CD8-positive, alpha-beta memory T cell (primary cell): ENCODE measurements at places on chromosomes 7 and 10. TPM values are rescaled to one million over a fixed set of nuclear protein-coding genes. Genes with fewer than 3 reads are reported as not detected.

GRCh38 chr10:11381023-11381422, 230.4 kb downstream of the USP6NL start:
- no peaks in the 10 kb centered on the region for H3K27me3 ChIP-seq
- H3K27ac ChIP-seq = no peak overlapping the region
- no peaks in the 10 kb centered on the region for H3K36me3 ChIP-seq

GRCh38 chr7:44565795-44566559, 7.7 kb downstream of the DDX56 start:
- H3K4me3 ChIP-seq = no peak overlapping the region
- DNase-seq = no peak
- H3K27ac ChIP-seq = peak overlapping the region; percentile 64
- H3K27me3 ChIP-seq = no peaks in the 10 kb centered on the region
- peaks cover 55% of the 10 kb centered on the region for H3K36me3 ChIP-seq

DNA sequence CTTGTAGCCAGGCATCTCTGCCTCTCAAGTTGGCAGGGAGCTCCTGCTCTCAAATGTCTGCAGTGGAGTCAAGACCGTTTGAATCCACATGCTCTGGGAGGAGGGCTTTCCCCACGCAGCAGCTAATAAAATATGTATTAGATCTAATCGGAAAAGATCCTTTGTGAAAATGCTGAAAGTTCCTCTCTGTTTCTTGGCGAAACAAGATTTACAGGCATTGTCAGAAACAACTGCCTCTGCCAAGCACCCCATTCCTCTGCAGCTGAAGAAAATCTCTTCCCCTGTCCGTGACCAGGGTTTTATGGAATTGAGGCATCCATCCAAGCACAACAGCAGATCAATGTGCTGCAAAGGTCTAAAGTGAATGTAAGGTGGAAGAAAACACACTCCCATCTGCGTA, 165.8 kb downstream of the TCERG1L start:
- H3K27me3 ChIP-seq = no peaks in the 10 kb centered on the region
- no peak overlapping the region for H3K4me3 ChIP-seq
- DNase-seq = no peak
- H3K4me1 ChIP-seq = no peaks in the 10 kb centered on the region

DNA sequence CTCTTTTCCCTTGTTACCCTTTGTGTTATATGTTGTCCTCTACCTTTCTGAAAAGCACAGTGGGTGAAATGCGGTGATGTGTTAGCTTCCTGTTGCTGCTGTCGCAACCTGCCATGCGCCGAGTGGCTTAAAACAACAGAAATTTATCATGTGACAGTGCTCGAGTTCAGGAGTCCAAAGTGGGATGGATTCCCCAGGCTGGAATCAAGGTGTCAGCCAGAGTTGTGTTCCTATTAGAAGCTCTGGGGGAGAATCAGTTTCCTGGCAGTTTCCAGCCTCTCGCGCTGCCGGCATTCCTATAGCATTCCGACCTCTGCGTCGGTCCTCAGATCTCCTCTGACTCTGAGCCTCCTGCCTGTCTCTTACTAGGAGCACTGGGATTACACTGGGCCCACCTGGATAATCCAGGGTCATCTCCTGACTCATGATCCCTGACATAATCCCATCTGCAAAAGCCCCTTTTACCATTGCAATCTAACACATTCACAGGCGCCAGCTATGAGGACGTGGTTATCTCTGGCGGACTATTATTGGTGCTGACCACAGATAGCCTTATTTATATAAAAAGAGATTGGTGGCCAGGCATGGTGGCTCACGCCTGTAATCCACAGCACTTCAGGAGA, 207.5 kb downstream of the CUX1 start:
- no peaks in the 10 kb centered on the region for H3K36me3 ChIP-seq
- DNase-seq = no peak
- H3K4me3 ChIP-seq = no peak overlapping the region
- no peaks in the 10 kb centered on the region for H3K27me3 ChIP-seq

- no peaks in the 10 kb centered on the region for H3K36me3 ChIP-seq
- DNase-seq = no peak
Observed at GRCh38 chr7:129617652-129618051, 6.1 kb downstream of the NRF1 start.

CYP2C8 gene
- not detected for total RNA-seq

GRCh38 chr10:18540195-18540594, 111.2 kb downstream of the NSUN6 start:
- H3K4me3 ChIP-seq = no peak overlapping the region
- H3K36me3 ChIP-seq = no peaks in the 10 kb centered on the region
- H3K27me3 ChIP-seq = no peaks in the 10 kb centered on the region
- H3K4me1 ChIP-seq = no peaks in the 10 kb centered on the region
- H3K27ac ChIP-seq = no peak overlapping the region

RTKN2 gene
- total RNA-seq = 1.6 TPM

GRCh38 chr10:112307358-112308124, 24.3 kb downstream of the TECTB start:
- H3K36me3 ChIP-seq = no peaks in the 10 kb centered on the region
- H3K4me1 ChIP-seq = no peaks in the 10 kb centered on the region
- peak; percentile 49 for DNase-seq
- no peaks in the 10 kb centered on the region for H3K27me3 ChIP-seq
- no peak overlapping the region for H3K4me3 ChIP-seq
- H3K27ac ChIP-seq = no peak overlapping the region

AGBL3 gene
- total RNA-seq = 2.5 TPM

ZNF479 gene
- not detected for total RNA-seq

DNA sequence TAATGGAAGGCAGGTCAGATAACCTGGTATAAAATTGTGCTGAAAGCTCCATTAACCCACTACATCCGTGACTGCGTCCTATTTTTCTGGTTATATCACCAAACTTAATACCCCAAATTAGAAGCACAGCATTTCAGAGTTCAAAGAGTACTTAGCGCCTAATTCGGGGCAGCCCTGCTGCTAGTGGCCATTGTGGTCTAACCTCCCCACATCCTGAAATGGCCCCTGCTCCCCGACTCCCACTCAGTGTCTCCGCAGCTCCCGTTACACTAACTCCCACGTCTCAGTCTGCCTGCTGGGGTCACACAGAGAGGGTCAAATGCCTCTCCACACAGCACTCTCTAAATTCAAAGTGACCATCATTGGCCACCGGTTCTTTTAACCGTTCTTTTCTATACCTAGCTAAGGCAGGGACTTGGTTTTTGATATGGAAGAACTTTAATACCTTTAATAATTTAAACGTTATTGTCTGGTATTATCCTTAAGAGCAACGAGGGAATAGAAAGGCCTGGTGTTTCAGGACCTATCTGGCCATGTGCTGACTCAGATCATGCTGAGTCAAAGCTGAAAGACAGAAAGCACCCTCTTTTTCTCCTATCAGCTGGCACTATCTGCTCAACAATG, 117.1 kb downstream of the KMT2E start:
- no peak for DNase-seq
- no peak overlapping the region for H3K27ac ChIP-seq
- no peak overlapping the region for H3K4me3 ChIP-seq
- H3K27me3 ChIP-seq = no peaks in the 10 kb centered on the region
- peaks cover 6% of the 10 kb centered on the region for H3K36me3 ChIP-seq

GRCh38 chr7:69617364-69617763, 19.1 kb downstream of the AUTS2 start:
- no peaks in the 10 kb centered on the region for H3K36me3 ChIP-seq
- no peak for DNase-seq
- H3K27ac ChIP-seq = no peak overlapping the region
- H3K4me1 ChIP-seq = no peaks in the 10 kb centered on the region
- no peak overlapping the region for H3K4me3 ChIP-seq

DNA sequence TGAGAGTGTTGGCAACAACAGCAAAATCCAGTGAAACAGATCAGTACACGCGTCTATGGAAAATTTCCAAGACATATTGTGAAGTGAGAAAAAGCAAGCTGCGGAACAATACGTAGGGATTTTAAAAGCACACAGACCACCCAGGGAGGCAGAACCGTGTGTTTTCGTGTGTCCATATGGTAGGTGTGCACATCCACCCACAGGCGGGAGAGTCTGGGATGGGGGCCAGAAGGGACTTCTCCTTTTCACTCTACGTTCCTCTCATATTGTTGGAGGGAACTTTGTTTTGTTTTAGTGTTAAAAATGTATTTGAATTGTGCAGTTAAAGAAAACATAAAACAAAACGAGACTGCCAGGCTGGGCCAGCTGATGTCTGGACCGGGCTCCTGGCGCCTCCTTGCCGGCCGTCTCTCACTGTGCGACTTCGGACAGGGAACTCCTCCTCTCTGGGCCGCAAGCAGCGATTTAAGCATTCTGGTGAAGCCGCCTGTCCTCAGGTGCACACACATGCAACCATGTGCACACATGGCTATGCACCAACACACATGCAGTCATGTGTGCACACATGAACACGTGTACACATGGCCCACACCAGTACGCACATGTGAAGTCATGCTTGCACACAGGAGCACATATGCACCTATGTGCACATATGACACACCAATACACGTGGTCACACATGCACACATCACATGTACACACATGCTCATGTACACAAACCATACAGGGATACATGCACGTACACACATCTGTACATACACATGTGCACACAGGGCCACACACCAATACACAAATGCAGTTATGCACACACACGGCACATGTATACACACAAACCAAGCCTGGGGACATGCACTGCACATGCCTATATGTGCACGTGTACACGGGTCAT, 141.1 kb downstream of the ELFN1 start:
- DNase-seq = no peak
- H3K27me3 ChIP-seq = no peaks in the 10 kb centered on the region
- no peaks in the 10 kb centered on the region for H3K4me1 ChIP-seq
- no peaks in the 10 kb centered on the region for H3K36me3 ChIP-seq
- no peak overlapping the region for H3K27ac ChIP-seq
- no peak overlapping the region for H3K4me3 ChIP-seq

C10orf67 gene
- total RNA-seq = not detected

DNA sequence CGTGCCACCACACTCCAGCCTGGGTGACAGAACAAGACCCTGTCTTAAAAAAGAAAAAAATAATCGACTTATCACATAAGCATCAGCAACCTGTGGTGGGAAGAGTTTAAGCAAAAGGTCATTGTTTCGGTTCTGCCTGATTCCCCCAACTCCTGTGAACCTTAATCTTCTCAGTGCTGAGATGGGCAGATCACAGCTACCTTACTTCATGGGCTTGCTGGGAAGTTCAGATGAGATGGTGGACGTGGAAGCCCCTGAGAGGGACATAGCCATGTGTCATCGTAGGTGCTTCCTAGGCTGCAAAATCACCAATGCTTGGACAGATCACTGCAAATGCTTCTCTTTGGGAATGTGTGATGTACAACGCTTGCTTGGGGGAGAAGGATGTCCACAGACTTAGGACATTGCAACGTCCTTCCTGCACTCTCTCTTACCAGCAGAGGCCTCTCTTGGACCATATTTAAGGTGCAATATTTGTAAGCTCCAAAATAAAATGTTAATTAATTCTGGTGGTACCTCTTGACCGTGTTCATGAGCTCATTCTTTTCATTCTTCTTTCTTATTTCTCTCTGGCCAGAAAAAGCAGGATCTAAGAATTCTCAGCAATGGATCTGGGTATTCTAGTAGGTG, 8.6 kb downstream of the GJD4 start:
- H3K4me1 ChIP-seq = no peaks in the 10 kb centered on the region
- no peak for DNase-seq
- H3K27me3 ChIP-seq = no peaks in the 10 kb centered on the region
- H3K27ac ChIP-seq = no peak overlapping the region
- no peaks in the 10 kb centered on the region for H3K36me3 ChIP-seq

- no peaks in the 10 kb centered on the region for H3K4me1 ChIP-seq
- H3K36me3 ChIP-seq = no peaks in the 10 kb centered on the region
Observed at GRCh38 chr7:20894806-20895205, 108.1 kb upstream of the SP8 start.

DNA sequence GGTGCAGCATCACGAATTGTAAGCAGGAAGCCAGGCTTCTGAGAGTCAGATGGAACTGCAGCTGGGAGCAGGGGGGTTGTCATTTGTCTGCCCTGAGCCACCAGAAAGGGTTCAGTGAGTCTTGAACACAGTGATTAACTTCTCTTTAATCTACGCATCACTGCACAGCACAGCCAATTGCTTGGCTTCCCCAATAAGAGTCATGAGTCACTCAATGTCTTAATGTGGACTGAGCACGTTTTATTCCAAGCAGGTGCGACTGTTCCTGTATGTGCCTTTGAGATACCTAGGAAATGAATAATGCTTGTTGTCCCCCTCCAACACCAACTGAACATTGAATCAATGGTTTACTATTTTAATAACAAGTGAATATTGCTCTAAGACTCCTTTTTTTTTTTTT, 26.0 kb upstream of the PLEKHA1 start:
- H3K4me3 ChIP-seq = no peak overlapping the region
- DNase-seq = no peak
- H3K27me3 ChIP-seq = no peaks in the 10 kb centered on the region
- no peak overlapping the region for H3K27ac ChIP-seq

GRCh38 chr10:81026591-81026990, 488.9 kb downstream of the SH2D4B start:
- no peak for DNase-seq
- H3K4me3 ChIP-seq = no peak overlapping the region
- H3K27me3 ChIP-seq = no peaks in the 10 kb centered on the region
- H3K27ac ChIP-seq = no peak overlapping the region

GRCh38 chr7:65444205-65444842, 70.7 kb downstream of the ZNF92 start:
- H3K36me3 ChIP-seq = no peaks in the 10 kb centered on the region
- no peak overlapping the region for H3K4me3 ChIP-seq
- DNase-seq = no peak
- H3K4me1 ChIP-seq = no peaks in the 10 kb centered on the region

DNA sequence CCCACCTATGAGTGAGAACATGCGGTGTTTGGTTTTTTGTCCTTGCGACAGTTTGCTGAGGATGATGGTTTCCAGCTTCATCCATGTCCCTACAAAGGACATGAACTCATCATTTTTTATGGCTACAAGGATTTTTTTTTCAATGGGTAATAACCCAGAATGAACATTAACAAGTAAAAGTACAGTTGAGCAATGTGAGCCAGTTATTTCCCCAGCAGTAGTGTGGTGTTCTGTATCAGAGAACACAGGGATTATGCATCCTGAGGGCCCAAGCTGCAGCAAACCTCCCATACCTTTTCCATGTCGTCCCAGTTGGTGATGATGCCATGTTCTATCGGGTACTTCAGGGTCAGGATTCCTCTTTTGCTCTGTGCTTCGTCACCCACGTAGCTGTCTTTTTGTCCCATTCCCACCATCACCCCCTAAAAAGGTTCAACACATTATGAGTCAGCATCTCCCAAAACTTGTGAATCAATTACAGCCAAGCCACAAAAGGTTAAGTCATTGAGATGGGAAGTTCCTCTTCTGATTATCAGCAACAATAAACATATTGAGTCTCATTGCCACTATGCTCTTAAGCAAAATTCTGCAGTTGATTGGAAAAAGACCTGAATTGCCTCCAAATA, 5.5 kb downstream of the ACTA2 start:
- no peak overlapping the region for H3K27ac ChIP-seq
- no peaks in the 10 kb centered on the region for H3K36me3 ChIP-seq
- H3K4me3 ChIP-seq = no peak overlapping the region
- DNase-seq = no peak
- no peaks in the 10 kb centered on the region for H3K27me3 ChIP-seq
- H3K4me1 ChIP-seq = no peaks in the 10 kb centered on the region

PMS2 gene
- total RNA-seq = 26.0 TPM

TRIM50 gene
- not detected for total RNA-seq

ZCWPW1 gene
- total RNA-seq = 5.0 TPM
